ENCODE measurements at places on chromosomes 4 and X.

GRCh38 chr4:182536221-182536811, 293.1 kb downstream of the TENM3 start:
- no peak for DNase-seq

DNA sequence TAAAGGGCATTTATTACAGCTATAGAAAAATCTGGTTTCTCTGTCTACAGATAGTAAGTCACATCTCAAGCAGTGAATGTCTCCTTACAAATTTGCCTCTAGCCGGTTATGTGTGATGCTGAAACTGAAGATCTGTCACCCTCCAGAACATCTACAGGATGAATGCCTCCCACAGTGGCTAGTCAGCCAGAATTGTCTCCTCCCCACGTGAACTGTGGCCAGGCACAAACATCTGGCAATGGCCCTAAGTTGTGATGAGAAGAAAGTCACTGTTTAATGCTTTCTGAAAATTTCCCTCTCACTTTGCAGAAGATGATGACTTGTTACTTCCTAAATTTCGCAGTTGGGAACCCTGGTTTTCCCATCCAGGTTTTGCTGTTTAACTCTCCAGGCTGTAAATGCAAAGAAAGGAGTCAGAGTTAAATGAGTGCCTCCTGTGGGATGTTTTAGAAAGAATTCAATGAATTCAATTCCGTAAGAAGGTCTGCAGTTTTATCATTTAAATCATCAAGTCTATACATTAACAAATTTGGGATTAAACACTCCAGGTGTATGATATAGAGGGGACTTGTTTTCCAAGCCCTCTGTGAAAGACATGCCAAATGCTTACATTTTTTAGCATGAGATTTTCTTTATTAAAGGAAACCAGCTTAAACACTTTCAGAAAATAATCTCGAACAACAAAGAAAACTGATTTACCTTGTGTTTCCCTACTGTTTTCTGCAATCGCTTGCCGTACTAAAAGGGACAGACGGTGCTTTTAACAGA, 55.4 kb upstream of the TLR3 start:
- no peak for DNase-seq

DNA sequence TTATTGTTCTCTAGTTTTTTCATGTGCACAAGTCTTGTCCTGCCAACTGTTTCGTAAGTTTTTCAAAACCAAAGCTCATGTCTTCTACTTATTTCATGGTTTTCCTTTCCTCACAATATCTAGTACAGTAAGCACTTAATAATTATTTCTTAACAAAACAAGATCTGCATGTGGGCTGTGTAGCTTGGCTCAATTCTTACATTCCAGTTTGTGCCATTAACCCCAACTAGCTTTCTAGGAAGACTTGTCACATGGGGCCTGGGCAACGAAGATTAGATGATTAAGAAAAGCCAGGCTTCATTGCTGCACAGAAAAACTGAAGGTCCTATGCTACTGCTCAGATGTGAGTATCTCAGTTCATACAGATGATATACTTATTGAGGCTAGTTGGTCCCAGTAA, 155.3 kb upstream of the TEX13A start:
- DNase-seq = no peak

DNA sequence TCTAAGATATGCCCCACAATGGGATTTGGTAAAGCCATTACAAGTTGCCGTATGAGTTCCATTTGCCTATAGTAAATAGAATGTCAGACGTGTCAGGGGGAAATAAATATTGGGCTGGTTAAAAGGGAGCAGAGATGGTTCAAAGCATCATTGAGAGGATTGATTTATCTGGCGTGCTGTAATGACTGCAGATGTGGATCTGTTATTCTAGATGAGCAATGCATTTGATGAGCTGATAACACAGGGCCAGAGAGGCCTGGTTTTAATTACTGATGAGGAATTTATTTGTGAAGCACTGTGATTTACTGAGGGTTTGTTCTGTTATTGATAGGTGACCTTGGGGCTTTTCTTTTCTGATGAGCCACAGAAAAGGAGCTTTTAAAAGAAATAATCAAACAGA, 62.5 kb downstream of the DACH2 start:
- no peak for DNase-seq

GRCh38 chr4:99221980-99222379, 2.9 kb upstream of the ADH6 start:
- DNase-seq = no peak

GRCh38 chr4:26503844-26504243, 13.6 kb upstream of the CCKAR start:
- no peak for DNase-seq

- DNase-seq = no peak
These were observed 10.4 kb upstream of the SCOC start for GRCh38 chr4:140363051-140363450.

GRCh38 chrX:118181030-118181429, 64.4 kb upstream of the KLHL13 start:
- DNase-seq = no peak

- DNase-seq = no peak
These were observed 287.9 kb downstream of the CXXC4 start for GRCh38 chr4:104206784-104207183.

DNA sequence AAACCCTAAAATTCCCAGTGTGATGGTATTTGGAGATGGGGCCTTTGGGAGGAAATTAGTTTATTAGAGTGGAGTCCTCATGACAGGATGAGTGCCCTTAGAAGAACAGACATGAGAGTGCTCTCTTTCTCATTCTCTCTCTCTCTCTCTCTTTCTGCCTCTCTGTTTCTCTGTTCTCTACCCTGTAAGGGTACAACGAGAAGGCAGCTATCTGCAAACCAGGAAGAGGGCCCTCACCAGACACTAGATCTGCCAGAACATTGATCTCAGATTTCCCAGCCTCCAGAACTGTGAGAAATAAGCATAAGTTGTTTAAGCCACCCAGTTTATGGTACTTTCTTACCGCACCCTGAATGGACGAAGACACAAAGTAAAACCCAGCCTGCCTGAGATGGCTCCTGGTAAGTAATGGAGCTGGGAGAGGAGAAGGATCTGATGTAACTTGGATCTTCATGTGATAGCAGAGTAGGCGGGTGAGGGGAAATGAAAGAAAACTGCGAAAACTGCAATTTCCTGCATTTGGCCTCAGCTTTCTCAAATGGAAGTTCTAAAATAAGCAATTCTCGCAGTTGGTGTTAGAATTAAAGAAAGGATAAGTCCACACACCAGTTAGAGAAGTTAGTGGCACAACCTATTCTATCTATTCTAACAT, 8.7 kb upstream of the CDS1 start:
- DNase-seq = no peak

GRCh38 chr4:186021461-186022167, 47.3 kb upstream of the TLR3 start:
- peak; percentile 90 for DNase-seq

GRCh38 chr4:1821679-1822567, 28.8 kb downstream of the FGFR3 start:
- DNase-seq = no peak

DNA sequence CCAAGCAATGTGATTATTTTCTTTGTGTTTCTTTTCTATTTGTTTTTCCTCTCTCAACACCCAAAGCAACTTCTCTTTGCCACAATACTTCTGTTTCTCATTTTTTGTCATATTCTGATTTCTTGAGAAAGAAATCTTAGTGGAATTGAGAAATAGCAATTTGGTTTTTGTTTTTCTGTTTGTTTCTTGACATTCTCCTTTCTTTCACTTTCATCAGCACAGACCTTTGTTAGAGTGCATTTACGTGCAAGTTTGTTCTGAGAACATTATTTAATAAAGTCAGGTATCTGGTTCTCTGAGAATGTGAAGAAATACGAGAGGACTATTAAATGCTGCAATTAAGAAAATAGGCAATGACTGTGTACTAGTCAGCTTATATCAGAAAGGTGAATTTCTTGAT, 608.1 kb upstream of the AADAT start:
- DNase-seq = no peak

DNA sequence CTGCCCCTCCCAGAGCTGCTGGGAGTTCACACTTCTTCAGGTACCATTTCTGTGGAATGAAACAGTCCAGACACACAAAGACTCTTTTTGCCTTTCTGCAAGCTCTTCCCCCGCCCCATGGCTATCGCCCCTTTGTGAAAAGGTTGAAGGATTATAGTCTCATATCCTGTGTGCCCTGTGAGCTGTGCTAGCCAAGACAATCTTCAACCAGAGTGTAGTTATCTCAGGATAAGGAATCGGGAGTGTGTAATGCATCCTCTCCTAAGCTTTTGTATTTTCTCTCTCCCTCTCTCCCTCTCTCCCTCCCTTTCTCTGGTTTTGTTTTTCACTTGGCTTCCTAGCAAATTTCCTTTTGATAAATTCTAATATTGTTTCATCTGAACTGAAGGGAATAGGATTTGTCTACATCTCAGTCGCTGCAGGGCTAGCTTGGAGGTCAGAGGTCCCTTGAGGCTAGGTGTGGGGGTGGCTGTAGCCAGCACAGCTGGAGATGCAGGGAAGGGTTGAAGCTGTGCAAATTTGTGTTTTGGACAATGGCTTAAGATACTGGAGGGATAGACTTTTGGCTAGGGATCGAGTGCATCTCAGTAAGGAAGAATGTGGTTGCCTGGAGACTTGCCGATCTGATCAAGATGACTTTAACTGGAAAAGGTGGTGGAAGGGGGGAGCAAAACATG, 74.6 kb upstream of the NALF2 start:
- no peak for DNase-seq

GRCh38 chr4:140834839-140835495, 78.8 kb upstream of the TBC1D9 start:
- DNase-seq = no peak

- DNase-seq = no peak
These were observed 18.2 kb downstream of the IL13RA1 start for GRCh38 chrX:118745570-118745969.

DNA sequence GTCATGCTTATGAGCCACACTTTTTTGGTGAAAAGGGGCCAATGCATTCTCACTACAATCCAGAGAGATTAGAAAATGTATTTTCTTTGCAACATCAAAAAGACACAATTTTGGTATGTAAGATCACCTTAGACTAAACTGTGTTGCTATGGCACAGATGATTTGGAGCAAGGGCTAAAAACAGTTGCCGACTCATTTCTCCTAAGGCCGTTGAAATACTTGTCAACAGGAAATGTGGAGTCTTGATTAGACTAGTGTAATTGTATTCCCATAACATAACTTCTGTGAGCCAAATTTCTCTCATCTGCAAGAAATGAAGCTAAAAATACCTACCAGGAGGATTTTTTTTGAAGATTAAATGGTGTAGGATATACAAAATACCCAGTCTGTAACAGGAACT, 2547.7 kb downstream of the ARAP2 start:
- DNase-seq = no peak

DNA sequence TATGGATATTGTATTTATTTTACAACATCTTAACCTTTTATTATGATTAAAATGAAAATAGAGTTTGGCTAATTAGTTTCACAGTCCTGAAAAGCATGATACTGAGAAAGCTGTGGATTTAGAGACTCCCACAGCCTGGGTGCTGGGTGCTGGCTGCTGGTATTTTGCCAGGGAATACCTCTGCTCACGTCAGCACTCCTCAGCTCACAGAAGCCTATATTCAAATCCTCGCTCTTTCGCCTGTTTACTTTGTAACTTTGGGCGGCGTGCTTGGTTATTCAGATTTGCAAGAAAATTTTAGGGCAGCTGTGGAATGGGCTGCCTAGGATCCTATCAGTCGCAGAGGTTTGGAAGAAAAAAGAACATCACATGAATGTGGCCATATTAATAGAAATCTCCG, 261.8 kb downstream of the DCTD start:
- DNase-seq = no peak

Measured in H7 (cell line).